Stimulated activated CD4-positive, alpha-beta T cell treated with anti-CD3 and anti-CD28 coated beads, Interleukin-1b, Interleukin-23, amount 100 ng/mL, for 4 hours (primary cell): ENCODE measurements at places on chromosomes 12 and 14.

DNA sequence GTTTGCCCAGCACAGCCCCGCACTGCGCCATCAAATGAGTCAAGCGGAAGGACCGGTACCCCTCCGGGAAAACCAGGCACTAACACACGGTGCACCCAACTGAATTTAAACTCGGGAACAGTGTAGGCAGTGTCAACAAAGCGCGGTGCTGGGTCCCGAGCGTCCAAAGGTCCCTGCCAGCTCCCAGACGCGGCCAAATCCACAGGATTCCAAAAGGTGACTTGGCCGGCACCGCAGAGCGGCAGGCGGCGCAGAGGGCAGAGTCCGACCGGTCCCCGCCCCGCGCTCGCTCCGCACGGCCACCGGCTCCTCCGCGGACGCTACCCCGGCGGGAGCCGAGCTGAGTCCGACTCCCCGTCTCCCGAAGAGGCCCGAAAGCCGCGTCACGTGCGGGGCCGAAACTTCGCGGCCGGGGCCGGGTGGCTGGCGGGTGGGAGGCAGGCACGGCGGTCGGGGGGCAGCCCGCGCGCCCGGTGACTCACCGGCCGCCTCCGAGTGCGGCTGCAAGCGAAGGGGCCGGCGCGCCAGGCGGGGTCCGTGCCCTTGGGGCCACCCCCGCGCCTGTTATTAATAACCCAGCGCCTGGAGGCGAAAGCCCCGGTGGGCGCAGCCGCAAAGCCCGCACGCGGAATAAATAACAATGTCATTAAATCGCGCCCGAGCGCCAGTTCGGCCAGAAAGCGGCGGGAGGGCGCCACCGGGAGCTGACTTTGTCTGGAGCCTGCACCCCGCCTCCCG lies 863 bp downstream of the DENND5B start:
- peak; percentile 5 for DNase-seq

- no peak for DNase-seq
Observed at GRCh38 chr12:123105211-123105826, 45.6 kb downstream of the PITPNM2 start.

DNA sequence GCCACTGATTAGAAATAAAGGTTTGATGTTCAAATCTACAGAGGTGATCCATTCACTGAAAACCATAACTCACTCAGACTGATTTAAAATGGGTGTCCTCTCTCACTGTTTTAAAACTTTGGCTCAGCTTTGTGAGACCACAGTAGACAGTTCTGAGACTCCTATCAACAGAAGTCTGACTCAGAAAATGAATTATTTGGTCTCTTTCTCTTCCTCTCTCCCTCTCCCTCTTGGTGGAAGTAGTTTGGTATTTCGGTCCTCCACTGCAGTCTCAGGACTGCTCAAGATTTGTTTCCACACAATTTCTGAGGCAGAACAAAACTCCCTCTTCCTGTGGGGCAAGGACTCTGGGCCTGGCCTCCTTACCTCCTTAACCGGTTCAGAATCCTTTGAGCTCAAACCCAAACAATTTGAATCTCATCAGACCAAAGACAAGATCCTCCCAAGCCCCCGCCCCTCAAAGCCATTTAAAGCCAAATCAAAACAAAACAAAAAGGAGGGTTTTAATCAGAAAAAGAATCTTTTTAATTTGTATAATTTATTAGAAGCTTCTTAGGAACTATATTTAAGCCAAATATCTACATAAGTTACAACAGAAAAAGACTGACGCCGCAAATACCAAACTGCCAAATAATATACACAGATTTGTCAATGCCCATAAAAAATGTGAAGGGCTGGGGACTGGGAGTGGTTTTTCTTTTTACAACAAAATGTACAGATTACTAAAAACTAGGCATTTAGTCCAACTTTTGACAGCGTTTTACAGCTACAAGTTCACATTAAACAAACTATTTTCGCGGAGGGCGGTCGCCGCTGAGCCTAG lies 3.9 kb downstream of the NKX2-1 start:
- no peak for DNase-seq

GRCh38 chr14:104443391-104444158 lies 136.0 kb upstream of the C14orf180 start:
- DNase-seq = no peak

GRCh38 chr12:67382241-67382871 lies 113.2 kb downstream of the CAND1 start:
- DNase-seq = no peak

DNA sequence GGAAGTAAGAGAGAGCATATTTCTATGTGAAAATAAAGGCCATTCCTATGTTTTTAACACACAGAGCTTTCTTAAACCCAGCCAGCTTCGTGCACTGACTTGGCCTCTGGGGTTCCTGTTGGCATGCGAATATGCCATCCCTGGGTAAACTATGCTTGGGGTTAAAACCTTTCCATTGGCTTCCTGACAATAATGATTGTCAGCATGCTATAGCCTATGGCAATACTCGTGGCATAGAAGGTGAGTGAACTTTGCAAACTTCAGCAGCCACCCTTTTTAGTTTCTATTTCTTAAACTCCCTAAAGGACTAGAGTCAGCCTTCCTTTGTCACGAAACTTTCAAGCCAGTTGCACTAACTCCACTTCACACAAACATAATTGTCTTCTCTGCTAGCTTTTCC lies 148.4 kb upstream of the RGS6 start:
- no peak for DNase-seq

DNA sequence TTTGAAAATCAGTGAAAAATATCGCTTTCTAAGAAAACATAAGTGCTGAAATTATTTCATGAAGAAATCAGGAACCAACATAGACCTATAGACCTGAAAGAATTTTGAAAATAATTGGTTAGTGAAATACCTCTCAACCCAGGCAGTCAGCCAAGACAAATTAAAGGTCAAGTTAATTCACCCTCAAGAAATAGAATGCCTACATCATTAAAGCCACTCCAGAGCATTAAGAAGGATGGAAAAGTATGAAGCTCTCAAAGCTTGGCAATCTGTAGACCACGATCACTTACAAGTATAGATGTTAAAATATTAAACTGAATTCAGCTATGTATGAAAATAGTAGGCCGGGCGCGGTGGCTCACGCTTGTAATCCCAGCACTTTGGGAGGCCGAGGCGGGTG lies 48.3 kb downstream of the SFSWAP start:
- DNase-seq = no peak

GRCh38 chr14:75339059-75339458 lies 60.4 kb downstream of the FOS start:
- DNase-seq = no peak

DNA sequence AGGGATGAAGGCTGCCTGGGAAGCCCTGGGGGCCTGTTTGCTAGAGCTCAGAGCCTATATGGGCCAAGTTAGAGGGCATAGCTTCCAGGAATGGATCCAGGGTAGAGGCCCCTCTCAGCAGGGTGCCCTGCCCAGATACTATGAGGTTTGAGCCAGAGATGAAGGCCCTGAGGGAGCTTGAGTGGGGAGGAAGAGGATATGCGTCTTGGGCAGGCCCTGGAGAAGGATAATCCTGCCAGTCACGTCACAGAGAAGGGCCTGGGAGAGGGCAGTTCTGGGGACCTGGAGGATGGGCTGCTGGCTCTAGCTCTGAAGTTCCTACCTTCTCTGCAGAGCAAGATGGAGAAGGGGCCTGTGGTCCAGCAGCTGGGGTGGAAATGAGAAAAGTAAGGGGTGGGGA lies 5.9 kb upstream of the CACNB3 start:
- DNase-seq = no peak
